ENCODE measurements at places on chromosomes 13 and 19. TPM values are rescaled to one million over a fixed set of nuclear protein-coding genes. Genes with fewer than 3 reads are reported as not detected.

BEST2 gene
- not detected for total RNA-seq

RASL11A gene
- total RNA-seq = 0.91 TPM

DNA sequence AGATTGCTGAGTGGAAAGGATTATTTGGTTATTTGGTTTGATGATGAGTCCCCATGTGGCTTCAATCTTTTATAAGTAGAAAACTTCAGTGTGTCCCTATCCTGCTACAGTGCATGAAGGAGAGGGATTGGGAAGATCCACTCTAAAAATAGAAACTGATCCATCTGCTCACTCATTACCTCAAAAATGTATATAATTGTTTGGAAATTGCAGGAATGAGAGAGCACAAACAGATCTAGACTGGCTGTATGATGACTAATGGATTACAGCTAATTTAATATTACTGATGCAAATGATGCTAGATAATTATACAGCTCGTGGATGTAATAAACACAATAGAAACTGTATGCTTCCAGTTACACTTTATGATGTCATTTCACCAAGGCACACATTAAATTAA, 625.3 kb upstream of the PRR20A start:
- no peak for DNase-seq
- no peaks in the 10 kb centered on the region for H3K27me3 ChIP-seq
- H3K4me1 ChIP-seq = no peaks in the 10 kb centered on the region
- H3K27ac ChIP-seq = no peak overlapping the region
- no peak overlapping the region for H3K4me3 ChIP-seq

DNA sequence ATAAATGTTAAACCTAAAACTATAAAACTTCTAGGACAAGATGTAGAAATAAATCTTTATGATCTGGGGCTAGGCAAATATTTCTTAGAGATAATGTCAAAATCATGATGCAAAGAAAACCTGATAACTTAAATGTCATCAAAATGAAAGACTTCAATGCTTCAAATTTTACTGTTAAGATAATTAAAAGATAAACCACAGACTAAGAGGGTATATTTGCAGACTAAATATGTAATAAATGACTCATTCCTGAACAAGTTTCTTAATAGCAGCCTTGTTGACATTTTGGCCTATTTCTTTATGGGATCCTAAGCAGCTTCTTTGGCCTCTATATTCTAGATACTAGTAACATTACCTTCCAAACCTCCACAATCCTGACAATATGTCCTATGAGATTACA, 2878.3 kb upstream of the PCDH20 start:
- DNase-seq = no peak
- H3K27me3 ChIP-seq = no peaks in the 10 kb centered on the region
- no peak overlapping the region for H3K4me3 ChIP-seq
- H3K36me3 ChIP-seq = no peaks in the 10 kb centered on the region
- no peaks in the 10 kb centered on the region for H3K4me1 ChIP-seq

OR10H1 gene
- not detected for total RNA-seq

- peaks cover 19% of the 10 kb centered on the region for H3K27me3 ChIP-seq
- no peak overlapping the region for H3K4me3 ChIP-seq
- H3K4me1 ChIP-seq = peaks cover 8% of the 10 kb centered on the region
- H3K36me3 ChIP-seq = no peaks in the 10 kb centered on the region
- DNase-seq = no peak
Observed at GRCh38 chr13:29496241-29496712, 99.2 kb downstream of the SLC7A1 start.
